ENCODE measurements at places on chromosomes 6 and 20.

DNA sequence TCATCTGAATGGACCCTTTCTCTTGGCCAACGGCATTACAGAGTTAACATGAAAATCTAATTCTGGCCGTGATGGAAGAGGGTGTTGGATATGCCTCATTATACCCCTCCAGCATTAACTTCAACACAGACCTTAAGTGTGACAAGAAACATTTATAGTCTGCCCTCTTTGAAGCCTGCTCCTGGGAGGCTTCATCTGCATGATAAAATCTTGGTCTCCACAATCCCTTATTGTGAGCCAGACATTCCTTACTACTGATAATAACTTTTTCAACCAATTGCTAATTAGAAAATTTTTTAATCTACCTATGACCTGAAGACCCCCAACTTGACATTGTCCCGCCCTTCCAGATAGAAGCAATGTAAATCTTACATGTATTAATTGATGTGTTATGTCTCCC, 9.3 kb upstream of the HBS1L start:
- no peak for DNase-seq

- no peak for DNase-seq
Observed at GRCh38 chr6:16706911-16707783, 54.1 kb downstream of the ATXN1 start.

- no peak for DNase-seq
Observed at GRCh38 chr20:12640251-12640650, 368.5 kb upstream of the SPTLC3 start.

DNA sequence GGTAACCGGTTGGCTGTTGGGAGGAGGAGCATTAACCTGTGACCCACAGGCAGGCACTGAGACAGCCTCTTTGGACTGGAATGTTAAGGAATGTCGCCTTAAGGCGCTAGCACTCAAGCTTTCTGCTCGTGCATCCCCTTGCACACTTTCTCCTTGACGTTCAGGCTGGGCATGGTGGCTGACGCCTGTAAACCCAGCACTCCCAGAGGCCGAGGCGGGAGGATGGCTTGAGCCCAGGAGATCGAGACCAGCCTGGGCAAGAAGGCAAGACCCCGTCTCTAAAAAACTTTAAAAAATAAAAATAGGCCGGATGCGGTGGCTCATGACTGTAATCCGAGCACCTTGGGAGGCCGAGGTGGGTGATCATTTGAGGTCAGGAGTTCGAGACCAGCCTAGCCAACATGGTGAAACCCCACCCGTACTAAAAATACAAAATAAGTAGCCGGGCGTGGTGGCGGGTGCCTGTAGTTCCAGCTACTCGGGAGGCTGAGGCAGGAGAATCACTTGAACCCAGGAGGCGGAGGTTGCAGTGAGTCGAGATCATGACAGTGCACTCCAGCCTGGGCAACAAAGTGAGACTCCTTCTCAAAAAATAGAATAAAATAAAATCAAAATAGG, 1.9 kb upstream of the GID8 start:
- no peak for DNase-seq

DNA sequence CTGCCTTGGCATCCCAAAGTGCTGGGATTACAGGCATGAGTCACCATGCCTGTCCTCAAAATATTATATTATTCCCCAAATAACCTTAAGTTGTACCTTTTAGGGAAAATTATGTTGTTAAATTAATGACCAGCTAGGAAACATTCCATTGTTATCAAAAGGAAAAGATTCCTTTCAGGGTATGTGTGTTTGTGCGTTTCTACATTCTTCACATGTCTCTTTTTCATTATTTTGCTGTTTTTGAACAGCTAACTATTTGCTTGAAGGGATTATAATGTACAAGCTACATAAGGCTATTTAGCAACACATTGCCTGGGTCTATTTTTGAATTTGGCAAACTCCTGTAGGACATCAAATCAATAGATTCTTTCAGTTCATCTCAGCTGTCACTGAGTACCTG, 57.1 kb downstream of the GJA1 start:
- DNase-seq: no peak

DNA sequence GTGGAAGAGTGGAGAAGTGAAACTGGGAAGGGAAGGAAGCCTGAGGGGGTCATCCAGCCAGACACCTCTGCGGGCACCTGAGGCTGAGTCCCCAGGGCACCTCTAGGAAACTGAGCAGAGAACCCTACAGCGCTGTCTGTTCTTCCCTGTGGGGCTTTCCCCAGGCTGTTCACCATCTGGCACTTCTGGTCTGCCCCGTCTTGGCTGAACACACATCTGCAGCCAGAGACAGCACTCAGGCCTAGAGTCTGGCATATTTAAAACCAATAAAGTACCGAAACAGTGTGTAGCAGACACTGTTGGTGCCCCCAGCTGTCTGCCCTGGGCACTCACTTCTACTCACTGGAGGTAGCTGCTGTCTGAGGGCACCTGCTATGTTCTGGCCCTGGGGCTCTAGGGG, 9.4 kb upstream of the ARFGEF2 start:
- DNase-seq: no peak

- DNase-seq: no peak
Observed at GRCh38 chr6:100203400-100203799, 209.4 kb upstream of the MCHR2 start.

GRCh38 chr6:107458672-107459282, 587 bp downstream of the PDSS2 start:
- DNase-seq: peak; percentile 7

GRCh38 chr6:36963451-36964290, 9.1 kb downstream of the PI16 start:
- DNase-seq: no peak

GRCh38 chr20:61850926-61851900, 214.5 kb downstream of the TAF4 start:
- DNase-seq: no peak

All from stimulated activated CD8-positive, alpha-beta memory T cell treated with anti-CD3 and anti-CD28 coated beads, Interleukin-12 subunit alpha, Interleukin-12 subunit beta, amount 100 ng/mL, for 1 hour (primary cell).